A549 treated with DMSO at 1 μM for 4 hours (cell line): ENCODE measurements at places on chromosomes 2 and 18. TPM values are rescaled to one million over a fixed set of nuclear protein-coding genes. Genes with fewer than 3 reads are reported as not detected.

NAT8 gene
- total RNA-seq = not detected in 5 replicates

SCYGR4 gene
- not detected in 5 replicates for total RNA-seq

FKBP1B gene
- total RNA-seq = 8.8 to 9.6 TPM (median 9.4 TPM) in 5 replicates

C2orf80 gene
- not detected in 5 replicates for total RNA-seq

KCNG3 gene
- 0.74 to 1.3 TPM (median 0.89 TPM) in 5 replicates for total RNA-seq

EFR3B gene
- 15.9 to 17.9 TPM (median 16.8 TPM) in 5 replicates for total RNA-seq

LINC00305 gene
- total RNA-seq = not detected in 5 replicates

ST6GAL2 gene
- total RNA-seq = 16.7 to 28.3 TPM (median 24.1 TPM) in 5 replicates

MFSD2B gene
- total RNA-seq = 0.15 to 0.31 TPM (median 0.17 TPM) in 5 replicates

DSEL gene
- total RNA-seq = 0.34 to 0.55 TPM (median 0.40 TPM) in 5 replicates

ARHGAP15 gene
- total RNA-seq = not detected in 5 replicates

CTAGE1 gene
- total RNA-seq = not detected in 5 replicates

CRACDL gene
- total RNA-seq = 0.36 to 0.93 TPM (median 0.57 TPM) in 5 replicates

FRZB gene
- total RNA-seq = 0.07 to 0.09 TPM in 2 of 5 replicates, not detected in the others

SLC14A1 gene
- total RNA-seq = 0.17 to 0.21 TPM (median 0.19 TPM) in 4 of 5 replicates, not detected in the other

MYCN gene
- not detected in 5 replicates for total RNA-seq

ANO7 gene
- 1.9 to 2.6 TPM (median 2.1 TPM) in 5 replicates for total RNA-seq

DSG2 gene
- 48.7 to 82.8 TPM (median 68.1 TPM) in 5 replicates for total RNA-seq

IL36B gene
- 0.15 to 0.25 TPM (median 0.24 TPM) in 3 of 5 replicates, not detected in the others for total RNA-seq

B4GALT6 gene
- 7.2 to 9.8 TPM (median 9.5 TPM) in 5 replicates for total RNA-seq

SGO2 gene
- 9.8 to 17.1 TPM (median 16.1 TPM) in 5 replicates for total RNA-seq

CCDC85A gene
- 0.09 to 0.16 TPM (median 0.13 TPM) in 5 replicates for total RNA-seq

LBX2 gene
- total RNA-seq = 3.5 to 4.6 TPM (median 4.1 TPM) in 5 replicates

ZNF892 gene
- total RNA-seq = 0.23 to 0.93 TPM (median 0.56 TPM) in 5 replicates

MRO gene
- total RNA-seq = 0.09 to 0.36 TPM (median 0.25 TPM) in 5 replicates

COL4A4 gene
- total RNA-seq = 0.89 to 2.7 TPM (median 1.9 TPM) in 5 replicates

FBLN7 gene
- 0.42 to 0.86 TPM (median 0.55 TPM) in 5 replicates for total RNA-seq

MFSD6 gene
- 18.3 to 26.9 TPM (median 23.8 TPM) in 5 replicates for total RNA-seq

SKA1 gene
- 12.2 to 15.2 TPM (median 15.0 TPM) in 5 replicates for total RNA-seq

TMEM247 gene
- total RNA-seq = not detected in 5 replicates

NDC80 gene
- 12.7 to 16.5 TPM (median 15.1 TPM) in 5 replicates for total RNA-seq

ATP8B1 gene
- total RNA-seq = 9.9 to 13.9 TPM (median 10.6 TPM) in 5 replicates

DNAJC5G gene
- total RNA-seq = not detected in 5 replicates

CXCR2 gene
- 0.13 TPM in 1 of 5 replicates, not detected in the others for total RNA-seq

TANC1 gene
- total RNA-seq = 8.7 to 10.9 TPM (median 10.3 TPM) in 5 replicates

TBR1 gene
- total RNA-seq = 0.01 to 0.11 TPM (median 0.08 TPM) in 3 of 5 replicates, not detected in the others

SPR gene
- total RNA-seq = 95.3 to 149 TPM (median 137 TPM) in 5 replicates

IGFBP2 gene
- total RNA-seq = 66.1 to 77.6 TPM (median 74.9 TPM) in 5 replicates

SANBR gene
- 9.7 to 15.5 TPM (median 13.5 TPM) in 5 replicates for total RNA-seq

XPO1 gene
- total RNA-seq = 107 to 149 TPM (median 136 TPM) in 5 replicates

CRYBA2 gene
- 0.18 TPM in 1 of 5 replicates, not detected in the others for total RNA-seq

SLC9A2 gene
- total RNA-seq = 2.7 to 4.3 TPM (median 3.6 TPM) in 5 replicates

ZNF638 gene
- 62.8 to 76.6 TPM (median 72.2 TPM) in 5 replicates for total RNA-seq

SP5 gene
- total RNA-seq = 0.05 TPM in 1 of 5 replicates, not detected in the others

EPAS1 gene
- total RNA-seq = 97.2 to 112 TPM (median 110 TPM) in 5 replicates

CYP26B1 gene
- 12.2 to 15.5 TPM (median 14.9 TPM) in 5 replicates for total RNA-seq

ERICH2 gene
- not detected in 5 replicates for total RNA-seq

TRIM43 gene
- 0.05 TPM in 1 of 5 replicates, not detected in the others for total RNA-seq

SERPINB11 gene
- total RNA-seq = 0.07 to 0.08 TPM in 2 of 5 replicates, not detected in the others
